ENCODE measurements at places on chromosomes 2 and 18.

- no peak for DNase-seq
Observed at GRCh38 chr2:128612628-128613027, 294.0 kb upstream of the HS6ST1 start.

DNA sequence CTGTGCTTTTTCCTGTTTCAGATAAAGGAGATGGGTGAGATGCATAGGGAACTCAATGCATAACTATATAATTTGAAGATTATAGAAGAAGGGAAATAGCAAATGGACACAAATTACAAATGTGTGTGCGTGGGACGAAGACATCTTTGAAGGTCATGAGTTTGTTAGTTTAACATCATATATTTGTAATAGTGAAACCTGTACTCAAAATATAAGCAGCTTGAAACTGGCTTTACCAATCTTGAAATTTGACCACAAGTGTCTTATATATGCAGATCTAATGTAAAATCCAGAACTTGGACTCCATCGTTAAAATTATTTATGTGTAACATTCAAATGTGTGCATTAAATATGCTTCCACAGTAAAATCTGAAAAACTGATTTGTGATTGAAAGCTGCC lies 16.4 kb upstream of the MSH2 start:
- DNase-seq: no peak

- DNase-seq: peak; percentile 85
Observed at GRCh38 chr2:159071190-159071915, 102.9 kb downstream of the TANC1 start.

DNA sequence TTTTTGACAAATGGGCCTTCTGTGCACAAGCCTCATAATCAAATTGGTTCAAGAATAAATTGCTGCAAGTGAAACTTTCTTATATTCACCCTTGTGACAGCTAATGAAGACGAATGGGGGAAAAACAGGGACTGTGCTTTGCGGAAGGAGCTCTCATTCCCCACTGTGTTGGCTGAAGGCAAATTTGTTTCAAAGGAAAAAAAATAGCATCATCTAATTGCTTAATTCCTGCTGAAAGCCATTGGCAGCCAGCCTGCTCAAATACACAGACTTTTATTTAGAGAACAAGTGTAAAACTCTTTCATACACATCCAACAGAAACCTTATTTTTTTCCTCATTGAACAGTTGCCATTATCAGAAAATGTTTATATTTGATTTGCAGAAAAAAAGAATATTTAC lies 172.3 kb downstream of the ARL6IP6 start:
- no peak for DNase-seq

DNA sequence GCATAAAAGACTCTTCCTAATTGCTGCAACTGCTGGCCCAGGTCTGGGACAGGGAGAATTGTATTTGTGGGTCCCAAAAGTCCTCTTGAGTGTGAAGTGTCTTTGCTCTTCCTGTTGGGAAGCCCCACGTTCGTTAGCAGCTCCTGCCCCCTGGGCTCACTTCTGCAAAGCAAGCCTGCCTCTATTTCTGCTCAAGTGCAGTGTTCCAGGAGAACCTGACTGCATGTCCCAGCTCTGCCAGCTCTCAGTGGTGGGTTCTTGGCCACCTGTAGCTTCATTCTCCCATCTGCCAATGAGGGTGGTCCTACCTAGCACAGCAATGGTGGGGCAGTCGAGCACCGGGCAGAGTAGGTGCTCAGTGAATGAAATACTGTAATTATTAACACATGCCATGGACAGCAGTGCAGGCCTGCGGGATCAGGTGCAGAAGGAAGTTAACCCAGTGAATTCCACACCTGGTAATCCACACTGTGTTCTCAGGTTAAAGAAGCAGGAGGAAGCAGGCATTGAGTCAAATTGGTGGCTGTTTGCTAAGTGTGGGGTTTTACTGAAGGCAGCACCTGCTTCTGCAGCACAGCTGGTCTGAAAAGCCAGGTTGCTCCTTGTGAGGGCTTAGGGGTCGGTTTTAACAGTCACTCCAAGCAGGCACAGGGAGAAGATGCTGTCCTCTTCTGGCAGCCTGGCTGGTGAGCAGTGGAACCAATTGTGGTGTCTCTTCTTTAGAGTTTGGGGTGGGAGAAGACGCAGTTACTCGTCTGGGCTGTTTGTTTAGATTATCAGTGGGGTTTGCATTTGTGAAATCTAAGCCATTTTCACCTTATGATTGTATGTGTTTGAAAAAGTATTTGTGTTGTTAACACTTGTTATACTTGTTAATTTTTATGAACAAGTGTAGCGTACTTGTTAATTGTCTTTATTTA lies 54.3 kb downstream of the DGKD start:
- DNase-seq: no peak

Data from fibroblast of upper back skin (primary cell).